ENCODE measurements at places on chromosomes 7 and 10.

GRCh38 chr7:14321947-14322346 is 332.5 kb upstream of the ETV1 start:
- DNase-seq: no peak

DNA sequence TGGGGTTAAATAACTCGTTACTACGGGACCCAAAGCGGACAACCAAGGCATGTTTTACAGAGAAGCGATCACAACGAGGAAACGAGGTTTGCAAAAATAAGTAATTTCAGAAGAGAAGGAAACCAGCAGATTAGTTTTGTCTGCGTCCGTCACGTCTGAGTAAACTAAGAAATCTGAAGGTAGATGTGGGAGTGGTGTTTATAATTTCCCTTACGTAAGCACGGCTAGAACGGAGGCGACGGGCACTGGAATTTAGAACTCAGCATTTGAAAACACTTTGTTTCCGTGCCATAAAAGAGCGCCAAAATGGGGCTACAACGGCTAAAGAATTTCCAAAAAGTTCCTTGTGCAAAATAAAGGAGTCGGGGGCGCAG is 718 bp upstream of the UMAD1 start:
- no peak for DNase-seq

DNA sequence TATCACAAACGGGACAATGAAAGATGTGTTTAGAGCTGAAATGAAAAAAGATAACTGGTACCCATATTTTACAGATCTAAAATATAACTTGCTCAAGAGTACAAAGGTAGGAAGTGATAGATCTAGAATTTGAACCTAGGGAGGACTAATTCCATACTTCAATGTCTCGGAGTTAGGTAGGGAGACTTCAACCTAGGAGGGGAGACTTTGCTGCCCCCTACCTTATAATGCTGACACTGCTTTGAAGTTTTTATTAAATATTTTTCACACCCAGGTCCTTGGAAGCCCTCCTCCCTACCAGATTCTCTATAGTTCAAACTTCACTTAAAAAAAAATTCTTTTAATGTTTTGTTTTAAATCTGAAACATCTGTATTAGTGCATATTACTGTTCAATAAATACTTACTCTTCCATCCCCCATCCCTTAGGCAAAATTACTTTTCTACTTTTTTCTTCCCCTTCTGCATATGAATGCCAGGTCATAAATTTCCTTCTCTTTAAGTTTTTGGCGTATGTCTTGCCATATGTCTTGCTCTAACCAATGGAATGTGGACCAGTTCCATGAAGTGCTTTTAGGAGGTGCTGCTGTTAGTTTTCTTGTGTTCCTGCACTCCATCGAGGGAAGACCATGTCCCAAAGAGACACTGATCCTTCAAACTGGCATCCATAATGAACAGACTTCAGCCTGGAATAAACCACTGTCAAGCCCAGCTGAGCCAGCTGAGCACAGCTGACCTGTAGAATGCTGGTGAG is 57.8 kb downstream of the MICU1 start:
- no peak for DNase-seq

DNA sequence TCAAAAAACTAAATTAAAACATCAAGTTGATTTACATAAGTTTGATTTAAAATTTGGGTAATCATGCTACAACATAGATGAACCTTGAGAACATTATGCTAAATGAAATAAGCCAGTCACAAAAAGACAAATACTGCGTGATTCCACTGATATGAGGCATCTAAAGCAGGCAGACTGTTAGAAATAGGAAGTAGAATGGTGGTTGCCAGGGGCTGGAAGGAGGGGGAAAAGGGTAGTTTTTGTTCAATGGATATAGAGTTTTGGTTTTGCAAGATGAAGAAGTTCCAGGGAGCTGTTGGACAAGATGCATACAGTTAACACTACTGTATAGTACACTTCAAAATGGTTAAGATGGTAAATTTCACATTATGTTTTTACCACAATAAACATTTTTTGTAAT is 45.0 kb upstream of the IFRD1 start:
- no peak for DNase-seq

- DNase-seq: peak; percentile 97
Observed at GRCh38 chr10:74799721-74800221, 26.6 kb upstream of the KAT6B start.

DNA sequence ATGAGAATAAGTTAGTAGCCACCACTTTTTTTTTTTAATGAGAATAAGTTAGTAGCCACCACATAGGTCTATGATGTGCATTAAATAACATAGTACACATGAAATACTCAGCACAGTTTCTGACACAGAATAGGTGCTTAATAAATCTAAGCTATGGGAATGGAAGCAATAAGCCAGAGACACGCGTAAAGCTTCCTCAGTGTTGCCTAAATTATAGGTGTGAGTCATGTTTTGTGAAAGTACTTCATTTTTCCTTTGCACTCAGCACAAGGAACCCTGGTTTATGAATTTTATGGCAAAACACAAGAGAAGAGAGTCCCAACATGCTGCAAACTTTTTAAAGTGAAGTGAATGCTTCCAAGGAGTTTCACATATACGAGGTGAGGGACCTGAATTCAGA is 267.4 kb downstream of the RNLS start:
- DNase-seq: no peak

GRCh38 chr7:95509199-95509598 is 23.5 kb downstream of the ASB4 start:
- DNase-seq: peak; percentile 44

DNA sequence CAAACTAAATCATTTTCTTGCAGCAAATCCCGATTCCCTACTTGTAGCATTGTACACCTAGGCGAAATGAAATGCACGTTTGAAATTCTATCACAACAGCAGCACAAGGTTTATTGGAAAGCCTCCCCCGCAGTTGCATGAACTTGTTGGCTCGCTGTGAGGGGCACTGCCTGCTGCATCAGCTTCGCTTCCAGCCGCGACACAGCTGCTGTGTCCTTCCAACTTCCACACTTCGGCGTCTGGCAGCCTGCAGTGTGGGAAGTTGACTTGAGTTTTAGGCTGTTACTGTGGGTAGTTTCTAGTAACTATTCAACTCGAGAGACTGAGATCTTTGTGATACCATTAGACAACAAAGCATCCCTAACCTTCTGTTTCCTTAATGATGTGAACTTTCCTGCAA is 315.8 kb upstream of the TPK1 start:
- DNase-seq: no peak

DNA sequence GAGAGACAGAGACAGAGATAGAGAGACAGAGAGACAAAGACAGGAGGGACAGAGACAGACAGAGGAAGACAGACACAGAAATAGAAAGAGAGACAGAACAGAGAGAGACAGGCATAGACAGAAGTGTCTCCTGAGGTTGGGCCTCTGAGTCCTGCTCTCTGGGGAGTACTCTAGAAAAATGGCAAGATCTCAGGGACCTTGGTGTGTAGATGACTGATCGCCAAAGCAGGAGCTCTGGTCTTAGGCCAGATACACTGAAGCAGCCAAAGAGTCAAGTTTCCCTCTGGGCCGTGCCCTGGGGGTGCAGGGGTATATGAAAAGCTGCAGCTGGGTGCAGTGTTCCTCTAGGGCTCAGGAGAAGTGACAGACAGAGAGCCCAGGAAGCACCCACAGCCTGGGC is 176.6 kb upstream of the TNS3 start:
- peak; percentile 71 for DNase-seq

GRCh38 chr10:102167861-102168260 is 15.7 kb downstream of the NOLC1 start:
- DNase-seq: no peak

- peak; percentile 38 for DNase-seq
Observed at GRCh38 chr7:50653126-50653864, 88.1 kb upstream of the DDC start.

DNA sequence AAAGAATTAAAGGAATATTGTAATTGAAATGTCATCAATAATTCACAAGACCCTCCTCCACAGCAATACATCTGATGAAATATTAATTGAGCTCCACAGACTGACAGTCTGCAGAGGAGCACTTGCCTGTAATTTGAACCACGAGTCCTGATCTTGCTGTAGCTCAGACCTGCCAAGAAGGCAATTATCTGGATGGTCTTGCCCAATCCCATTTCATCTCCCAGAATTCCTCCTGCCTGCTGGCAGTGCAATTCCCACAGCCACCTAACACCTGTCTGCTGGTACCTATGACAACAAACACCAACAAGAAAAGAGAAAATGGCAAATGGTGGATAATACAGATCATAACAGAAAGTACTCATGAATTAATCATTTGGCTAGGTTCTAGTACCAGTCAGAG is 38.5 kb downstream of the ERCC6 start:
- DNase-seq: no peak

- peak; percentile 81 for DNase-seq
Observed at GRCh38 chr7:152136686-152137085, 111.2 kb downstream of the GALNT11 start.

DNA sequence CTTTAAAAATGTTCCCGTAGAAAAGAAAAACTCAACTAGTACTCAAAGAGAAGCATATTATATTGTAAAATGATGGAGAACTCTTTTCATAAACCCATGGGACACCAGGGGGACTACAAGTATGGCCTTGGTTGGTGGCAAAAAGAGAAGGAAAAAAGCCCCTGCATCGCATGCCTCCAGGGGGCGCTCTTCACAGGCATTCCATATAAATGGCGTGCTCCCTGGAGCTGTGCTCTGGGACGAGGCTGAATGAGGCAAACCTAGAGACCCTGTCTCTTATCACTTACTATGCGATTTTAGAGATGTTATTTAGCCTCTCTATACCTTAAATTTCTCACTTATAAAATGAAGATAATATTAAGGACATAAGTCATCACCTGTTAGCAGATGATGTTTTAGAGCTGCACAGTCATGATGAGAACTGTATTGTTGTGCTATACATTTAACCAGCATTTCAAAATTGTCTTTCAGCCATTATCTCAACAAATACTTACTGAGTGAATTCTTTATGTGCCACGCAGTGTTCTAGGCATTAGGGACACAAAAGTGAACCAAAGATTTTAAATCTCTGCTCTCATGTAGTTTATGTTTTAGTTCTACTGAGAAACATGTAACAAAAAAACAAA is 105.8 kb downstream of the ARHGAP21 start:
- peak; percentile 45 for DNase-seq

DNA sequence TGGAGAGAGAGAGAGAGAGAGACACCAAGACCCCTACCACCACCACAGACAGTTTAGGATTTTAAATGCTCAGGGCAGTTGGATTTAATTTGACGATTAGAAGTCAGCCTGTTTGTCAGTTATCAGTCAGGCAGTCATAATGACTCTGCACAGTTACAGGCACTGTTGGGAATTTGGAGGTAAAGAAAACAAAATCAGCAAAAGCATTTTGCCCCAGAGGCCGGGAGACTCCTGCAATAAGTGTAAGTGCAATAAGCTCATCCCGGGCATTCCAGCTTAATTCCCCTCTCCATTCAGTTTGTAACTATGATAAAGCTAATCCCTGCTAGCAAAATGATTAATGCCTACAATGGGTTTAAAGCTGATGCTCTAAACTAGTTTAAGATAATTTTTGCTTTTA is 13.5 kb downstream of the SEMA3C start:
- no peak for DNase-seq

GRCh38 chr7:73423519-73424488 is 9.8 kb upstream of the FZD9 start:
- DNase-seq: no peak

DNA sequence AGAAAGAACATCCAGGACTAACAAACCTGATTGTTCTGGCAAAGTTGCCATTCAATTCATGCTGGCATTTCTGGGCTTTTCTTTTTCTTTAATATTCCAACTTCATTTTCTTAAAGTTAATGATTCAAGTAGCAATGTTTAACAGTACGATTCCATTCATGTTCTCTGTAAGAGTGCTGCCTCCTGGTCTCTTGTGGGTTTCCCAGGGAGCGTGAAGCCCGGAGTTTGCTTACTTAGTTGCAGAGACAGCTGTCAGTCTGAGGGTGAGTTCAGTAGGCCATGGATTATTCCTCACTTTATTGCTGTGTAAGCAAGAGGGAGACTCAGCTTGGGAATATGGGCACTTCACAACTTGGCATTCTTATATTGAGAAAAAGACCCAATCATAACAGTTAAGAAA is 142.2 kb downstream of the TWIST1 start:
- DNase-seq: no peak

GRCh38 chr7:1314908-1315450 is 82.3 kb downstream of the UNCX start:
- DNase-seq: no peak

DNA sequence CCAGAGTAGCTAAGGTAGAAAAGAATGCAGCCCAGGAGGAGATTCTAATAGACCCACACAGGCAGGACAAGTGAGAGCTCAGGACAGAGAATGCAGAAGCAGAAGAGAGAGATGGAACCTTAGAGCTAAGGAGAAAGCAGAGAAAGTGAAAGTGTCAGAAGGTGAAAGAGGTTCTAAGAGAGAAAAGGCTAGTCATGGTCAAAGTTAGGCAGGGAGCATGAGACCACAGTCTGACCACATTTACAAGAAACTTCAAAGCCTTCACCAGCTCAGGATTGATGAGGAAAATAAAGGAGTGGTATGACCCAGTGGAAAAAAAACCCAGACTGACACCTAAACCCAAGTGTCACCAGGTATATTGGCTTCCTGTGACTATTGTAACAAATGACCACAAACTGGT is 131.8 kb upstream of the WDR11 start:
- DNase-seq: no peak

DNA sequence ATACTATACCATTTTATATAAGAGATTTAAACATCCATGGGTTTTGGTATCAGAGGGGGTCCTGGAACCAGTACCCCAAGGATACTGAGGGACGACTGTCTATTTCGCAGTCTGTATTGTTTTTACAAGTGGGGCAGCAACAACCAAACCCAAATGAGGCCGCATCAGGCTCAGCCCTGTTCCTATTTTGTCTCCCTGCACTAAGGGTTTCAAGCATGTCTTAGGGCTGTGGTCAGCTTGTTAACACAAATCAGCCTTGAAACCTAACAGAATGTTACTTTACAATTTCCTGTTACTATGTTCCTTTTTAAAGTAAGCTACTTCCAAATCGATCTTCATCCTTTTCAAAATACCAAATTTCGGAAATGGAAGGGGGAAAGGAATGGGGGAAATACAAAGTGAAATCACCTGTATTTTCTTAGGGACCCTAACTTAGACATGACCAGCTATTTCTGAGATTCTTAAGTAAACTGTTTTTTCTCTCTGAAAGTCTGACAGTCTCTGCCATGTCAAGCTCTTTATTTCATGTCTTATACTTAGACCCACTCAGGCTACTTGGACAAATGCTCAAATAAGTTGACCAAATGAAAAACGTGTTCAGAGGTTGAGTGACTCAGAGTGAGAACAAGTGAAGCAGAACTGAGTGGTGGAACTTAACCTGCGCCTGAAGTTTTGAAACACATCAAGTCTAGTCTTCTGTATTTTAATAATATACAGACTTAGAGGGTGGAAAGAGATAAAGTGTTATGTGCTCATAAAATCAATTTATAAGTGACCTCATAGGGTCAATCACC is 75.8 kb downstream of the C1GALT1 start:
- no peak for DNase-seq
